ENCODE measurements at places on chromosomes 3 and 15.

DNA sequence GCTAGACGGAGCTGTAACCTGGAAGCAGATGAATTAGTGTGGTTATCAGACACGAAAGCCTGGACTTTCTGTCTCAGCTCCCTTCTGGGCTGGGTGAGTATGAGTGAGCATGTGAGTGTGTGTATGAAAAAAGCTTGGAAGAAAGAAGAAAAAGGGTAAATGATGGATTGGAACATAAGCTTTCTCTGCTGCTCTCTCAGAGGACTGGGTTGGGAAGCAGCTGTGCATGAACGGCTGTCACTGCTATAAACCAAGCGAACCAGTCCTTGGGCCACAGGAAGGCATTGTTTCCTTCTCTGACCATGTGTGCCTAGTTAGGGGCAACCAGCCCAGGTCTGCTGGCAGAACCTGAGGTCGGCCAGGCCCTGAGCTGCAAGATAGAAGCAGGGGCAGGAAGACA is 37.0 kb downstream of the UMPS start:
- DNase-seq, result no peak

GRCh38 chr15:68488290-68488689 is 56.3 kb upstream of the ITGA11 start:
- DNase-seq, result no peak

GRCh38 chr15:56942118-56942517 is 23.7 kb downstream of the TCF12 start:
- DNase-seq, result no peak

DNA sequence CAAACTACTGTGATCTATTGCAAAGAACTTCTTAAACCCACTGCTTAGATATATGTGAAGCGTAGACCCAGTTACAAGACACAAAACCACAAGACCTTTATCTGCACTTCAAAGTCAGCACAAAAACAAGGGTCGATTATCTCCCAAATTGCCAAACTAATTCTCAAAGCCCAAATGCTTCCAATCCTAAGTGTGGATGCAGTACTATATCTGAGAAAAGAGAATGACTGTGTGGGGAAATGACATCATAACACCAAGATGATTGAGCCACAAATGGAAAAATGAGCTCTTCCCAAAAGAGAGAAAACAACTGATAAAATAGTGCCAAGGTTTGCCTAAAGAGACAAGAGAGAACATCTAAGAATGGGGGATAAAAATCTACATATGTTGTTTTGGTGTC is 86.2 kb downstream of the MEIS2 start:
- no peak for DNase-seq

DNA sequence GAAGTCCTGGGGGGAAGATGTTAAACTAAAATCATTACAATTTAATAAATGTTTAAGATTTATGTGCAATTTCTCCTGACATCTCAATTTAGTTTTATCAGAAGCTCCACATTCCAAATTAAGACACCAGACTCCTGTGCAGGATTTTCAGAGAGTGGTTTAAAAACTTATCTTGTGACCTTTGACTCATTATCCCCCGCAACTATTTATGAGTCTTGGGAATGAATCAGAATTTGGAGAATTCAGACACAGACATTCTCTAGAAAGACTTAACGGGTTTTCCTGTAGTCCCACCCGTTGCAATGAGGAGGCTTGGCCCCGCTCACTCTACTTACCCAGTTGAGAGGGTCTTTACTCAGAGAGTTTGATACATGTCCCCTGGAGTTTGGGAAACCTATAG is 7.1 kb downstream of the OR5K2 start:
- peak; percentile 31 for DNase-seq

DNA sequence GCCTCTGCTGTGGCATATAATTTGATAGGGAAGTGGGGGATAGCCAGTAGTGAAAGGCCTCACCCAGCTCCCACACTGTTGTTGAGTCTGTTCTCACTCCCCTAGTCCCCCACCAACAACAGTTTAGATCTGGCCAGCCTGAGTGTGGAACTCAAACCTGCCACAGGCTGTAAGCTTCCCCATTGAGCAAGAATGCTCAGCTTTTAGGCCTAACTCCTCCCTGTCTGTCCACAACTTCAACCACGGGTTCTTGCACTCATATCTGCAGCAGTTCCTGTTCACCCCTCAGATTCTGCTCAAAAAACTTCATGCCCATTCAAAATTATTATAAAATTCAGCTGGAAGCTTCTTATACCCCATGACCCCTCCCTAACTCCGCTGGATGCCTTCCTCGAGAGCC is 975.1 kb downstream of the NSUN3 start:
- DNase-seq, result no peak

- no peak for DNase-seq
Observed at GRCh38 chr3:78116874-78117273, 1077.0 kb downstream of the ROBO2 start.

- DNase-seq, result no peak
Observed at GRCh38 chr3:16130066-16130465, 44.4 kb upstream of the GALNT15 start.

DNA sequence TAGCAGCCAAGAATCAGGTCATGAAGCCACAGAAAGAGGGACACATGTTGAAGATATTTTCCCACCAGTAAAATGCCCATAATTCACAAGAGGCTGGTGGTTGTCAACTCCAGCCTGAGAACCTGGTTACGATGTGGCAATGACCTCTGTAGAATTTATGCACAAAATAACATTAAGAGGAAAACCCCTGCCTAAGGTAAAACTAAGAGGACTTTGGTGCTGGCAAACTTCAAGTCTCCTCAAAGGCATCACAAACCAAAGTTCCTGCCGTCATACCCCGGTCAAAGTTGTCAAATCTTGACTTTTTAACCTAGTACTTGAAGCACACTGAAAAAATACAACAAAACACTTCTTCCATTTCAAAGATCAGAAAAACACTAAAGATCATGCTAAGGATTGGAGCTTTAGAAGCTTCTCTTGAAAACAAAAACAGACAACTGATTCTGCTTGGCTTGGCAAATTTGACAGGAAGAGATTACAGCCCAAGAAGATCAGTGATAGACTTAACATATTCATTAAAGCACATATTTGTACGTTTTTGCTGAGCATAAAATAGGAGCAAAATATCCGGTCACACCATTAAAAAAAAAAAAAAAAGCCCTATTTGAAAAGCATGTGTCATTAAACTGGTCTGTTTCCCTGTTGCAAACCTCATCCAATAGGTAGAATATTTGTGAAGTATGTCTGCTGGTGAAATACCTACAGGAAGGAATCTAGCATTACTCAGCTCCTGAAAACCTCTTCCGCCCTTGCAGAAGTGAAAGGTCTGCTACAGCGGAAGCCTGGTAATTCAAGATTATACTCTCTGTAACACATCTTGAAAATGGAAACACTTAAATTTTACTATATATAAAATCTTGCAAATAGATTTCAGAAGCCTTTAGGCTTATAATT is 22.8 kb downstream of the EIF4E3 start:
- no peak for DNase-seq

GRCh38 chr3:46138581-46138980 is 69.5 kb downstream of the CCR1 start:
- DNase-seq, result no peak

DNA sequence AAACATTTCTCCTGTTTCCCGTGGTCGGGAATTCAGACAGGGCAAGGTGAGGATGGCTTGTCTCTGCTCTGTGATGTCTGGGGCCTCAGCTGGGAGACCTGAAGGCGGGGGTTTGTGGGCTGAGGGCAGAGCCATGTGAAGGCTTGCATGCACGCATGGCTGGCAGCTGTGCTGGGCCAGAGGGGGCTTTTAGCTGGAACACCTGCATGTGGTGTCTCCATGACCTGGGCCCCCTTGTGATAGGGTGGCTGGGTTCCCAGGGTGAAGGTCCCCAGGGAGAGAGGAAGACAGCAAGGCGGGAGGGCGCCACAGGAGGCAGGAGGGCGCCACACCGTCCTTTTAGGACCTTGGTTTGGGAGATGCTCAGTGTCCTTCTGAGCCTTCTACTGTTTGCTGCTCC is 101.6 kb upstream of the PRR23E start:
- DNase-seq, result no peak

GRCh38 chr15:60006873-60007272 is 2.8 kb downstream of the FOXB1 start:
- DNase-seq, result no peak

- no peak for DNase-seq
Observed at GRCh38 chr15:31869686-31870307, 160.5 kb upstream of the CHRNA7 start.

GRCh38 chr15:35455201-35455600 is 90.8 kb downstream of the DPH6 start:
- no peak for DNase-seq

DNA sequence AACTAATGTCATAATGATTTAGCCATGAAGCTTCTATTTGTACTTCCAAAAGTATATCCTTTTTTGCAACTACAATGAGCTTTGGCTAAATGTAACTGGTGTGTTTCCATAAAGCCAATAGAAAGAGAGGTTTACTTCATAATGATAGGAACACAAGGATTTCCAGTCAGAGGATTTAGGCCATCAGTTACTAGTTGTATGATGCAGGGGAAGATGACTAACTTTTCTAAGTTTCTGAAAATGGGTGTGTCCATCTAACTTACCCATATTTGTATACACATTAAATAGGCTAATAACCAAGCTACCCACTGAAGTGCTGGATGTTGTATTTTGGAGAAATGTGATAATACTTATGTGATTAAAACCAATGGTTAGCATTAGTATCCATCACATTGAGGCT is 55.7 kb downstream of the SLC4A7 start:
- no peak for DNase-seq

- DNase-seq, result peak; percentile 45
Observed at GRCh38 chr15:58038426-58039078, 27.0 kb downstream of the ALDH1A2 start.

DNA sequence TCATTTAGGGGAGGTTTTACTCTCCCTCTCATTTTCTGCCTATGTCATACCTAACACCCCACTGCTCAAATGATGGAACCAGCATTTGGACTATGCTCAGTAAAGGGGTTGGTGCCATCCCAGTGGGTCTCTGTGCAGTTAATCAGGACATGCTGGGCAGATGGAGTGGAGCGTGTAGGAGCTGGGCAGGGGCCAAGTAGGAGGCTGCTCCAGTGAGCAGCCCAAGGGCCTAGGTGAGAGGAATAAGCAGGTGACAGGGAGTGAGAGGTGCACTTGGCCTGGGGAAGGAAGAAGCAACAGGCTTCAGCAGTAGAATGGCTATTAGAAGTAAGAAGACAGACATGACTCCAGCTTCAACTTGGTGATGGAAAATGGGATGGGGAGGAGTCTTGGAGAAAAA is 72.2 kb downstream of the EPHB1 start:
- DNase-seq, result no peak

- no peak for DNase-seq
Observed at GRCh38 chr3:14401692-14402303, 608 bp upstream of the SLC6A6 start.

GRCh38 chr3:141544697-141545096 is 57.9 kb downstream of the RASA2 start:
- no peak for DNase-seq

GRCh38 chr3:59546522-59546921 is 496.7 kb upstream of the CFAP20DC start:
- no peak for DNase-seq

- DNase-seq, result no peak
Observed at GRCh38 chr15:77084436-77084835, 13.5 kb upstream of the TSPAN3 start.

- no peak for DNase-seq
Observed at GRCh38 chr3:197775317-197775716, 15.7 kb upstream of the LRCH3 start.

- DNase-seq, result no peak
Observed at GRCh38 chr15:54789376-54789775, 407.4 kb downstream of the RSL24D1 start.

DNA sequence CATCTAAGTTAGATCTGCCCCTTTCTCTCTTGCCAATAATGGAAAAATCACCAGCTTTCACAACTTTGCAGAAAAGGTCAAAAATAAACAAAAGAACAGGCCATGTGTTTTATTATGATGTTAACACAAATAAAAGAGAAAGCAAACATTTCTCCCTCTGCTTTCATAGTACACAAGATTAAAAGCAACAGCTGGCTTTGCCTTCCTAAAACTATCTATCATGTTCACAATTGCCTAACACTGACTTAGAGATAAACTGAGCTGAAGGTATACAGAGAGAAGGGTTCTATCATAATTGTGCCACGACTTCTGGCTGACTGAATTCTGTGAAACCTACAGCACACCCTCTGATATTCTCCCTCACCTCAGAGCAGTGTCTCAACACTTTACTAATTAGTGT is 29.4 kb downstream of the AADAC start:
- DNase-seq, result no peak

- DNase-seq, result peak; percentile 81
Observed at GRCh38 chr3:42651248-42652091, 2.0 kb upstream of the ZBTB47 start.

GRCh38 chr3:168517249-168518071 is 421.7 kb upstream of the GOLIM4 start:
- no peak for DNase-seq

GRCh38 chr3:64120876-64121275 is 97.6 kb upstream of the PSMD6 start:
- no peak for DNase-seq

GRCh38 chr15:52466134-52466701 is 62.5 kb downstream of the MYO5A start:
- DNase-seq, result no peak

DNA sequence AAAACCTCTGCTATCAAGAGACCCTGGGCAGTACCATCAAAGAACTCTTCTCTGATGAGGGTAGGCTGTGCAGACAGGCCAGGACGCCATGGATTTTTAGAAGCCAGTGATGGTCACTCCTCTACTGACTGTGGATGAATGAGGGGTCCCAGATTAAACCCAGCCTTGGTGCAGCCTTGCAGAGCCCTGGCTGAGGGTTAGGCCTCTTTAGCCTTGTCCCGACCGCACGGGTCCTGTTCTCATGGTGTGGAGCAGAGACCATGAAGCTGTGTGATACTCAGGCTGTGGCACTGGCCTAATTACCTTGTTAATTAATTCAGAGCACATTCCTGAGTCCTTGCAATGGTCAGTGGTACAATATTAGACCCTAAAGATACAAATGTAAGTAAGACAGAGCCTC is 71.7 kb downstream of the FBN1 start:
- DNase-seq, result no peak

- no peak for DNase-seq
Observed at GRCh38 chr15:65085207-65085753, 8.7 kb downstream of the KBTBD13 start.

- no peak for DNase-seq
Observed at GRCh38 chr15:60128000-60128376, 123.9 kb downstream of the FOXB1 start.

Measured in HS-27A (cell line).